ENCODE measurements at places on chromosomes 1 and 21. TPM values are rescaled to one million over a fixed set of nuclear protein-coding genes. Genes with fewer than 3 reads are reported as not detected.

DNA sequence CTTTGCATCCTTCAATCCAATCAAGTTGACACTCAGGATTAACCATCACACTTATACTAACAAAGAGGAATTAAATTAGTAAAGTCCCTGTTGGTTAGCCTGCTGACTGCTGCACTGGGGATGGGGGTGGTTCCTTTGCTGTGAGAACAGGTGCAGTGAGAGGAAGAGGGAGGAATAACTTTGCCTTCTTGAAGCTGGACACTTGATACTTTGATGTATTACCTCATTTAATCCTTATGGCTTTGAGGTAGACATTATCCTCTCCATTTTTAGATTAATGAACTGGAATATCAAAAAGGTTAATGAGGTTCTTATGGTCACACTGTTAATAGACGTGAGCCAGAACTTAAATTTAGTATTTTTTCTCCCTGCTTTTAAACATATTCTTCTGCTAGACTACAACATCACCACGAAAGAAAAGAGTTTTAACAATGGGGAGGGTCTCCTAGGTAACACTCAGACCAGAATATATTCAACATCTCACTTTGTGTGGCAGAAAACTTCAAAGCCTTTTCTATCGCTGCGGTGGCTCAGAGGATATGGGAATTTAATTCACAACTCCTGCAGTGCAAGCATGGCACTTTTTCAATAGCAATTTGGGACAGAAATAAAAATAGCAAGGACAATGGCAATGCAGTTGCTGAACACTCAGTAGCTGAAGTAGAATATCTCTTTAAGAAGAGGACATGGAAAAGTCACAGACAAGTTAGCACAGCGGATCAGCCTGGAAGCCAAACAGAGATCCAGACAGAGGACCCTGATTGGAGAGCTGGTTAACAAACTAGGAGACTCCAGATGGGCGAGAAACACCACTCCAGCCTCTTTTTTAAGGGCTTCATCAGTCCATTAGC is 68.8 kb upstream of the DNAH14 start:
- DNase-seq, result no peak

DNA sequence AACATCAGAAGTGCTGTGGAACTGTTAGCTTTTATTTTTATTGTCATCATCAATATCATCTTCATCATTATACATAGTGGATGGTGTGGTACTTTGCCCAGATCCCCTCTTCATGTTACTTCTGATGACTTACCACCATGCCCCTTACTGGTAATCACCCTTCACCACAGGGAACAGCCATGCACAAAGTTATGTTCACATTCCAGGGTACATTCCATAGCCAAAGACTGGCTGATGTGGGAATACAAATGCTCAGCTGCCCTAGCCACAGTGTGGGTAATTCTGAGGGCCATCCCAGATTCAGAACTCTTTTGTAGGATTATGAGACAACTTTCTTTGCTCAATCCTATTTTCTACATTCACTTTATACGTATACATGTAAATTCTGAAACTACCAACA is 691.3 kb upstream of the CXADR start:
- no peak for DNase-seq

- no peak for DNase-seq
These were observed 58.5 kb downstream of the SLC66A1 start for GRCh38 chr1:19370453-19371170.

GRCh38 chr21:29676395-29676794 is 263.4 kb downstream of the GRIK1 start:
- no peak for DNase-seq

DNA sequence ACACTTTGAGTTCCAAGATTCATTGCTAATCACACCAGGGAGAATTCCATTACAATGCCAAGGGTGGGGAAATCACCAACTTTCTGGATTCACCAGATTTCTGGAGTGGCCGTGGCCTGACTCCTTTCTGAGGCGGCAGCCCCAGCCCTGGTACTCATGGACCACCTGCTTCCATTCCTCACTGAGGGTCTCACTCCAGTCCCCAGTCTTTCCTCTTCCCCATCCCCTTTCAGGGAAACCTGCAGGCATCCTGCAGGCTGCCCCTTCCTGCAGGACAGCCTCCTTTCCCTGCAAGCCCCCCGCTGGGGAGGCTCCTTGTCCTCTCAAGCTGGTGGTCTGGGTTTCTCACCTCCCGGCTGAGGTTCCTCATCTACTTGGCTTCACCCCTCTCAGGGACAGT is 12.7 kb upstream of the CDK18 start:
- no peak for DNase-seq

The GJA9 gene
- total RNA-seq, result not detected

The PRDM16 gene
- not detected for total RNA-seq

The AQP10 gene
- total RNA-seq, result not detected

The NPPA gene
- total RNA-seq, result not detected
